Peyer's patch (tissue), 4 donors: ENCODE measurements at places on chromosomes 6 and 20. TPM values are rescaled to one million over a fixed set of nuclear protein-coding genes. Genes with fewer than 3 reads are reported as not detected.

GRCh38 chr6:8100159-8100854 lies 2.0 kb downstream of the EEF1E1 start:
- H3K4me1 ChIP-seq = no peaks in the 10 kb centered on the region
- H3K4me3 ChIP-seq = no peak overlapping the region
- H3K27me3 ChIP-seq = no peaks in the 10 kb centered on the region
- no peaks in the 10 kb centered on the region for H3K36me3 ChIP-seq
- DNase-seq = no peak
- no peak overlapping the region for H3K27ac ChIP-seq

Gene SEL1L2
- total RNA-seq = not detected

- no peak for DNase-seq
- H3K4me3 ChIP-seq = no peak overlapping the region
- no peaks in the 10 kb centered on the region for H3K27me3 ChIP-seq
- no peak overlapping the region for H3K27ac ChIP-seq
- no peaks in the 10 kb centered on the region for H3K36me3 ChIP-seq
Observed at GRCh38 chr6:24979176-24979575, 43.4 kb upstream of the RIPOR2 start.

GRCh38 chr6:144619966-144620365 lies 334.8 kb downstream of the UTRN start:
- H3K36me3 ChIP-seq = no peaks in the 10 kb centered on the region
- H3K4me1 ChIP-seq = no peaks in the 10 kb centered on the region
- no peak overlapping the region for H3K27ac ChIP-seq
- no peak overlapping the region for H3K4me3 ChIP-seq
- H3K27me3 ChIP-seq = no peaks in the 10 kb centered on the region

Gene MCHR2
- not detected for total RNA-seq
